ENCODE measurements at places on chromosomes 7 and 10.

DNA sequence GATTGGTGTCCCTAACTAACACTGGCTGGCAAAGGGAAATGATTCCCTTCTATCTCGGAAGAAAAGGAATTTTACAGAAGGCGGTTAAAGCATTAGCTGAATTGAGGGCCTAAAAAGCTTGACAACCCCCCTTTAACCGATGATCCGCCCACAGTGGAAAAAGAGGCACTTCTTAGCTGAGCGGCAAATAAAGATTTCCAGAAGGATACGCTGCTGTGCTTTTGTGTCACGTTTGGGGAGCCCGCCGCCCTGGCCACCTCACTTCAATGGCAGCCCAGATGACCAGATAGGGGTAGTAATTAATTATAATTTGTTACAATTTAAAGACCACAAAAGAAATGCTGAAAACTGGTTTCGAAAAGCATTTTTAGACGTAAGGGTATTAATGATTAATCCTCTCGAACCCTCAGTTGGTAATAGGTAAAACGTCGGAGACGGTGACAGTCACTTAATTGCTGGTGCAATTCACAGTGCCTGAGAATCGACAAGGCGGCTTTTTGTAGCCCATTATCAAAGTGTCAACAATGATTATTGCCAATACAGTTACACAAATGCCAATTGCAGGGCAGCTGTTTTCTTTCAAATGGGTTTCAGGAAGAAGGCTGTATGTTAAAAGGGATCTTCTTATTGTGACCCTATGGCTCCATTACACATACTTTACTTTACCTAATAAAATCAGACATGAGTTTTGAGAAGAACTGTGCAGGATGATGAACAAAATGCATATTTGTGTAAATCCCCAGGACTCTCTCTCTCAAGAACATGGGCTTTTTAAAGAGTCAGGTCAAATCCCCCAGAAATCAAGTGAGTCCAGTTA, 154.1 kb downstream of the PIP4K2A start:
- no peak for DNase-seq

- DNase-seq: no peak
These were observed 23.6 kb downstream of the UBE2D1 start for GRCh38 chr10:58358314-58358933.

DNA sequence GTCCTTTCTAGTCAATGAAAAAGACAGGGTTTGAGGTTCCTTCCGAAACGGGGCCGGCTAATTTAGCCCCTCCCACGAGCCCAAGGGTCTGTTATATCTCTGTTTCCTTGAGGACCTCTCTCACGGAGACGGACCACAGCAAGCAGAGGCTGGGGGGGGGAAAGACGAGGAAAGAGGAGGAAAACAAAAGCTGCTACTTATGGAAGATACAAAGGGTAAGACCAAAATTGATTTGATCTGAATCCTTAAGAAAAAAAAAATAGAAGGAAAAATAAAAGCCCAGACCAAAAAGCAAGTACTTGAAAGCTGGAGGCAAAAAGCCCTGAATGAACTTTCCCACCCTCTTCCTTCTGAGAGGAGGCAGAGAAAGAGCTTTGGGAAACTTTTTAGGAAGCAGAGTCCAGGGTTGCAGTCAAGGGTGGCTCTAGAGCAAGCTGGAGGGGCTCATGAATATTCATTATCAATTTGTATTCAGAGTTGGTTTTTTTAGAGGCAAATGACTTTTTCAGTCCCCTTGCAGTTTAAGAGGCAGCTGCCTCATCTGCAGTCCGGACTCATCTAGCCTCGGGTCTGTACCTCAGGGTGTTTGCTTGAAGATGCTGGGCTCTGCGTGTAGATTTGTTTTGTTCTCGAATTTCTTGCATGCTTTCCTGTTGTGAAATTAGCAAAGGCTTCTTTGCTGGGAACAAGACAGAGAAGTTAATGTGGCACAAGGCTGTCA, at the start of gene ENTPD1:
ENTPD1 (plus strand) TSS at position 123 of the 721 bp plus-strand sequence; CDS start at position 200, 77 bp downstream.
- DNase-seq: no peak

- peak; percentile 51 for DNase-seq
These were observed 87.8 kb downstream of the BTRC start for GRCh38 chr10:101441541-101442455.

DNA sequence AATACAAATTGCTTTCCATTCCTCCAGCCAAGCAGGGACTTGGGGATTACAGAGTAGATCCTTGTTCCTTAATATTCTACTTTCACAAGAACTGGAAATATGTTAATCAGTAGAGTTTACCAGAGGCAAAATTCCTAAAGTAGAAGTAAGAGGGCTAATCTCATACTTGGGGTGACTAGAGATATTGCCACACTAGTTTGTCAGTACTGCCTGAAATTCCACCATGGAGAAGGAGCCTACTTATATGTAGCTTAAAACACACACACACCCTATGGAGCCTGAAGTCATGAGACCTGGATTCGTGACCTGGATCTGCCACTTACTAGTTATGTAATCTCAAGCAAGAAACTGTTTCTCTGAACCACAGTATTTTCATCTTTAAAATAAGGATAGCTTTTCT, 33.9 kb downstream of the STRIP2 start:
- DNase-seq: no peak

DNA sequence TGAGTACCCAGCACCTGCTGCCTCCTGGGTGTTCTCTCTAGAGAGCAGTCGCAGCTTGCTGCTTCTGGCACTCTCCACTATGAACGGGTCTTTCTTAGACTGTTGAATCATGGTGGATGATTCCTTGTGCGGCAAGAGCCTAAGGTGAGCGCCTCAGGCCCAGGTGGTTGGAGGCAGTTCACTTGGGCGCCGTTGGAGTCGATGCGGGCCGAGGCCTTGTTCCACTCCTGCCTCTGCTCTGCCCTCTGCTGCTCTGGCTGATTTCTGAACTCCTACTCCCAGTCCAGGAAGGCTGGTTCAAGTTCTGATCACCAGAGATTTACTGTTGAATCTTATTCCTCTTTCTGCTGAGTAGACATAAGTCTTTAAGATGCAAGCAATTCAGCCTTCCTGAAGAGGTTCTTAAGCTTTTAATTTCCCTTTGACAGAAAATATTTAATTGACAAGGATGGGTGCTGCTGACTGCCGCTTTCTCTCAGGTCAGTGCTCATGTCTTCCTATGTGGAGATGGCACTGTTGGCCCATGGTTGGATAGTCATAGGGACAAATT, 10.4 kb downstream of the YKT6 start:
- DNase-seq: no peak

GRCh38 chr10:110755781-110756180, 111.6 kb downstream of the RBM20 start:
- no peak for DNase-seq

DNA sequence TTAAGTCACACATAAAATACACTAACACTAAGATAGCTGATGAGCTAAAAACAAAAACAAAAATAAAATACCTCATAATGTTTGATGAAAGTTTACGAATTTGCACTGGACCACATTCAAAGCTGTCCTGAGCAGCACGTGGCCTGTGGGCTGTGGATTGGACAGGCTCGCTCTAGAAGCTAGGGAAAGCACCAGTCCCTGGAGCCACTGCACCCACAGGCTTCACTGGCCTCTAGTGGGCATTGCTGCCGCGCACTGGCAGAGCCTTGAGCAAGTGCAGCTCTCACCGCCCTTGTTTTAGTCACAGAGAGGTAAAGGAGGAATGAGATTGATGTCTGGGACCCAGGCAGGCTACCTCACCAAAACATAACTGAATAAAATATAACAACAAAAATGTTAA, 67.6 kb downstream of the PAX2 start:
- no peak for DNase-seq

- DNase-seq: no peak
These were observed 22.9 kb downstream of the PARP12 start for GRCh38 chr7:140039896-140040295.

- DNase-seq: no peak
These were observed 21.3 kb upstream of the CLDN4 start for GRCh38 chr7:73809467-73809951.

DNA sequence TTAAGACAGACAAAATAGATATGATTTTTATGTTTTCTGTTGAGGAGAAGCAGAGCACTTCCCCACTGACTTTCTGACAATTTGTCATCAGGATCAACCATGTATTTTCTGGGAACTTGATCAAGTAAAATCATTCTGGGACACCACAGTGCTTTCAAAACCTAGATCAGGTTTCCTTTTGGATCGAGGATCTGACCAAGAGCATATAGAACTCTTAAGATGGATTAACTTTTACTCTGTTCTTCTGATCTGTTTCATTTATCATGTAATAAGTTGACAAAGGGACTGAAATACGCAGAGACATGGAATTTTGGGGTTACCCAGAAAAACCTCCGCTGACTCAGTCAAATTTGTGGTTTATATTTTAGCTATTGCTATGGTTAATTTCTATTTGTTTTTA, 136.0 kb upstream of the WNT16 start:
- no peak for DNase-seq

GRCh38 chr7:74365322-74366022, 76.3 kb downstream of the CLIP2 start:
- DNase-seq: no peak

DNA sequence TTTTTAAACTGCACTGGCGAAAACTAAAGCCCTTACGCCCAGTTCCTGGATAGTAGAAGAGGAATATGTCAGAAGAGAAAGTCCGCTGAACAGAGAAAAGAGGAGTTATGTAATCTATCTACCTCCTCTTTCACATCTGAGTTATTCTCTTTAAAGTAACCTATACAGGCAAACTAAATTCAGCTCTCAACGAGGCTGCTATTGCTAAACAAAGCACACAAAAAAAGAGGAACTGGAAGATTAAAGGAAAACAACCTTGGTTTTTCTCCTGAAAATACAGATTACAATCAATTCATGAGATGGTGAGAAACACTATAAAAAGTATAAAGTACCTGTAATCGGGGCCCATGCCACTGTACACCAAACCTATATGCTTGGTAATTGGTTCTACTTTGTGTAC, 5.8 kb downstream of the PSMA2 start:
- DNase-seq: no peak

DNA sequence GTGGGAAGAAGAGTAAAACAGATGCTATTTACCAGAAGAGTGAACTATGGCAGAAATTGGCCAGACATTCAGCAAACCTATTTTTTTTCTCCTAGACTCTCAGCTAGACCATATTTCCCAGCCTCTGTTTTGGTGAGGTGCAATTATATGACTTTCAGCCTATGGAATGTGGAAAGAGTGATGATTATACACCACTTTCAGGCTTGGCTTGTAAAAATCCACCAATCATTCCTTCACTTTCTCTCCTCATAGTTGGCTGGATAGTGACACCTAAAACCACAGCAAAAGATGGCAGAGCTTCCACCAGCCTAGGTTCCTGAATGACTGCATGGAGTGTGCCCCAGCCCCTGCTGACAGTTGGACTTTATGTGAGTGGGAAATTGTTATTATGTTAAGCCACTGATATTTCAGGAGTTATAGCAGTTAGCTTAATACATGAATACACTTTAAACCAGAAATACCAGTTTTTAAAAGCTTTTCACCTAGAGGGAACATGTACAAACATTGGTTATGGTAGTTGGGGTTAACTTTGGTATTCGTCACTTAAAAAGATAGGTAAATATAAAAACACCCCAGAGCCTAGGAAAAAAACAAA, 19.1 kb upstream of the TNKS2 start:
- DNase-seq: no peak

DNA sequence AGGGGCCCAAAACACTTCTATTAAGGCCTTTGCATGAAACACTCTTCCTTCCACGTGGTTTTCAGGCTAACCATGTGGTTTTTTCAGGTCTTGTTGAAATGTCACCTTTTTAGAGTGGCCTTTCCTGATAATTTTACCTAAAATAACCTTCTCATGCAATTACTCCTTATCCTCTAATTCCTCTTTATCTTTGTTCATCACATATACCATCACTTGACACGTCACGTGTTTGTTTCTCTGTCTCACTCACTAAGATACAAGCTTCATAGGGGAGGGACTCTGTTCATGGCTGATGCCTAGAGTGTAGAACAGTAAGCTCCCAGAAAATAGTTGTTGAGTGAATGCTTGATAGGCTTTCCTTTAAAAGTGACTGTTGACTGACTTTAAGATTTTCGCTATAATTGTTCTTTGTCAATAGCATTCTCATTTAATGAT, 63.7 kb downstream of the ST7 start:
- DNase-seq: no peak

GRCh38 chr10:36349445-36350078, 707.5 kb upstream of the FZD8 start:
- no peak for DNase-seq

DNA sequence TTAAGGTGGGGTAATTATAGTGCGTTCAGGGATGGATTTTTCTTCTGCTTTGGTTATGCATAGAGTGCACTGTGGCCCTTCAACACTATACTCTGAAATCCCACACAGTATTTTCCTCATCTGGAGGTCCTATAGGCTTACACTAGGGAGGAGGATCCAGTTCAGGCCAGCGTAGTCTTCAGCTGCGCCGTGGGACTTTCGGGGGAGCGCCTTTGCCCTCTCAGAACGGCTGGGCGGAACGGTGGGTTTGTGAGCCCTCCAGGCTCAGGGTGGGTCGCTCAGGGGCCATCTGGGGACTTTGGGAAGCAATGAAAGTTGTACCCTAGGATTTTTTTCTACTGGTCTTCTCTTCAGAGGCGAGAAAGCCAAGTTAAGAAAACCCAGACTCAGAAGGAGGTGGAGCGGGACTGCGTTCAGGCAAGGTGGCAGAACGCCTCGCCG, 652 bp upstream of the VPS26A start:
- DNase-seq: no peak

DNA sequence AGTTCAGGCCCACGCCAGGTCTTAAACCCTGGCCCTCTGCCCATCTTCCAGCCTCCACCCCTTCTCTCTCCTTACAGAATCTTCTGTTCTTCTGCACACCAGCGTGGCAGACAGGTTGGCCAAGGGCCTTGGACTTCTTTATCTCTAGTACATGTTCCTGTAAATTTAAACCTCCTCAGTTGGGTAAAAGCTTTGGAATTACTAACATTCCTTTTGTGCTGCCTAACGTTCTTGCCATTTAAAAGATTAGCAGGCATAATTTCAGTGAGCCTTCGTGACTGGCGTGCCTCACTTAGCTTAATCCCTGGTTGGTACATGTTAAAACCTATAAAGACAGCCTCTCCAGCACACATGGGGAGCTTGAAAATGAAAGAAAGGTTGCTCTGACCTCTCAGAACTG, 192.2 kb downstream of the CUX1 start:
- no peak for DNase-seq
